ENCODE measurements at places on chromosomes 5 and 9. TPM values are rescaled to one million over a fixed set of nuclear protein-coding genes. Genes with fewer than 3 reads are reported as not detected.

GRCh38 chr5:72515211-72515610 is 8.0 kb upstream of the ZNF366 start:
- DNase-seq = no peak
- no peak overlapping the region for H3K27ac ChIP-seq
- H3K4me3 ChIP-seq = no peak overlapping the region
- H3K27me3 ChIP-seq = no peaks in the 10 kb centered on the region
- H3K4me1 ChIP-seq = peaks cover 29% of the 10 kb centered on the region
- H3K36me3 ChIP-seq = no peaks in the 10 kb centered on the region

GRCh38 chr5:139660105-139660922 is 12.2 kb downstream of the CXXC5 start:
- peak overlapping the region; percentile 80 for H3K27ac ChIP-seq
- DNase-seq = no peak
- peaks cover 97% of the 10 kb centered on the region for H3K4me1 ChIP-seq
- peaks cover 3% of the 10 kb centered on the region for H3K36me3 ChIP-seq

GRCh38 chr9:124399968-124400940 is 15.0 kb downstream of the PSMB7 start:
- H3K4me3 ChIP-seq = no peak overlapping the region
- no peak for DNase-seq
- H3K4me1 ChIP-seq = no peaks in the 10 kb centered on the region
- no peaks in the 10 kb centered on the region for H3K27me3 ChIP-seq
- no peak overlapping the region for H3K27ac ChIP-seq

ICE1 gene
- 26.9 TPM for total RNA-seq

DNA sequence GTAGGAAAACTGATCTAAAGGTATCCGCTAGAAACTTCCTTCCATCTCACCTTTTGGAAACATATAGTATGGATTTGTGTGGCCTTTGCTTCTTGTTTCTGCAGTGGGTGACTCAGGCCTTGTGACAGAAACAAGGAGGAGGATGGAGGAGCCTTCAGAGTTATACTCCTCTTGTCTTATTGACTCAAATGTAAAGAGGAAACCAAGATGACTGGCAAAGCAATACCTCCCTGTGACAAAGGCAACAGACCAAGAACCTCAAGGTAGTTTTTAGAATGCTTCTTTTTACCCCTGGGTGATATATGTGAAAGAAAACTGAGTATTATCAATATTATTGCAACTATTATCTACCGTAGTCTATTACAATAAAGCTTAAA is 123.3 kb upstream of the SLIT3 start:
- no peaks in the 10 kb centered on the region for H3K27me3 ChIP-seq
- H3K4me1 ChIP-seq = no peaks in the 10 kb centered on the region

DNA sequence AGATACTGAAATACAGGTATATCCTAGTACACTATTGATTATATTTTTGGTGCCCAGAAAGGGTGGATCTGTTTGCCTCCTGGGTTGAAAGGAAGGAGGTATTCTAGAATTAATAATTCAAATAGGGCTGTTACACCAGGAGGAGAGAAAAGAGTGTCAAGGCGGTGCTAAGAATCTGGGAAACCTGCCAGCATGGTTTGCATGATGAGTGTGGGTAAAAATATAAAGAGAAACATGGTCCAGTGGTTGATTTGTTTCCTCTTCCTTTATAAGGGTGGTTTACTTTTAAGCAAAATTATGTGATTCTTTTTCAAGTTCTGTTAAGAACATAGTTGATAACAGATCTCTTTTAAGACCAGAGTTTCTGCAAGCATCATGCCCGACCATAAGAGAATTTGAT is 69.4 kb upstream of the NFIB start:
- no peaks in the 10 kb centered on the region for H3K4me1 ChIP-seq
- H3K36me3 ChIP-seq = no peaks in the 10 kb centered on the region
- no peak for DNase-seq
- H3K27ac ChIP-seq = no peak overlapping the region
- no peaks in the 10 kb centered on the region for H3K27me3 ChIP-seq

- H3K36me3 ChIP-seq = peaks cover 15% of the 10 kb centered on the region
- no peak overlapping the region for H3K27ac ChIP-seq
- H3K4me1 ChIP-seq = peaks cover 29% of the 10 kb centered on the region
- no peak overlapping the region for H3K4me3 ChIP-seq
- no peaks in the 10 kb centered on the region for H3K27me3 ChIP-seq
Measured at GRCh38 chr5:157516626-157517325, 56.8 kb downstream of the NIPAL4 start.

GRCh38 chr9:16652582-16652981 is 217.9 kb downstream of the BNC2 start:
- no peak overlapping the region for H3K27ac ChIP-seq
- DNase-seq = no peak
- H3K4me1 ChIP-seq = no peaks in the 10 kb centered on the region
- H3K36me3 ChIP-seq = no peaks in the 10 kb centered on the region
- no peaks in the 10 kb centered on the region for H3K27me3 ChIP-seq
- no peak overlapping the region for H3K4me3 ChIP-seq

NFIL3 gene
- 0.82 TPM for total RNA-seq

DNA sequence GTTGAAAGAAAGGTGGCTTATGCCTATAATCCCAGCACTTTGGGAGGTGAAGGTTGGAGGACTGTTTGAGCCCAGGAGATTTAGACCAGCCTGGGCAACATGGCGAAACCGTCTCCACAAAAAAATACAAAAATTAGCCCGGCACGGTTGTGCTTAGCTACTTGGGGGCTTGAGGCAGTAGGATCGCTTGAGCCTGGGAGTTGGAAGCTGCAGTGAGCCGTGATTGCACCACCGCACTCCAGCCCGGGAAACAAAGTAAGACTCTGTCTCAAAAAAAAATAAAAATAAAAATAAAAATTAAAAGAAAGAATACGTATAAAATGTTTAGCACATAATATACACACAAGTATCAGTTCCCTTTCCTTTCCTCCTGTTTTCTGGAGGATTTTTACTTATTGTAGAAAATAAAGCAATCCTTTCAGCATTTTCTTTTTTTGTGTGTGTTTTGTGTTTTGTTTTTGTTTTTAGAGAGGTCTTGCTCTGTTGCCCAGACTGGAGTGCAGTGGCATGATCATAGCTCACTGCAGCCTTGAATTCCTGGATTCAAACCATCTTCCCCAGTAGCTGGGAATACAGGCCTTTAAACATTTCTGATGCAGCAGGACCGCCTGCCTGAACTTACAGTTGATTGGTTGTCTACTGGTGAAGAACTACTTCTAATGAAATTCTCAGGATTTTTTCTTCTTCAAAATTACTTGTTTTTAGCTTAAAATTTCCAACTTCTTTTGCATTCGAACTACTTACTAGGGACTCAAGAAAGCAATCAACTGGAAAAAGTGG is 4.1 kb upstream of the GPR107 start:
- H3K36me3 ChIP-seq = no peaks in the 10 kb centered on the region
- no peak for DNase-seq
- H3K4me1 ChIP-seq = peaks cover 18% of the 10 kb centered on the region
- no peak overlapping the region for H3K27ac ChIP-seq

GRCh38 chr5:591746-592145 is 20.4 kb upstream of the CEP72 start:
- no peaks in the 10 kb centered on the region for H3K36me3 ChIP-seq
- no peaks in the 10 kb centered on the region for H3K27me3 ChIP-seq
- no peak overlapping the region for H3K4me3 ChIP-seq
- H3K27ac ChIP-seq = no peak overlapping the region
- no peak for DNase-seq

GRCh38 chr9:113154471-113154870 is 3.7 kb downstream of the SLC31A2 start:
- no peak for DNase-seq
- no peaks in the 10 kb centered on the region for H3K4me1 ChIP-seq
- H3K27me3 ChIP-seq = no peaks in the 10 kb centered on the region
- no peaks in the 10 kb centered on the region for H3K36me3 ChIP-seq

GABRB2 gene
- total RNA-seq = 0.56 TPM

ANKRD31 gene
- total RNA-seq = not detected

DNA sequence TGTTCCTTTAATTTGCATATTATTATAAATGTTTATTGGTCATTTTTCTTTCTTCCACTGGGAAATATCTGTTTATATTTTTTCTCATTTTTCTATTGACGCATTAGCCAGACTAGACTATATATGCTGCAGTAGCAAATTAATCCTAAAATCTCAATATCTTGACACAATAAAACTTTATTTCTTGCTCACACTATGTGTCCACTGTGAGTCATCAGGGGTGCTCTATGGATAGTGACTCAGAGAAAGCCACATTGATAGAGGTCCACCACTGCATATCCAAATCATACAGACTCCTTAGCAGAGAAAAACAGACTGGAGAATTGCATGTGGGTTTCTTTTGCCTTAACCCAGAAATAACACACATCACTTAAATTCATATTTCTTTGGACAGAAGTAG is 20.8 kb downstream of the OR1L3 start:
- H3K4me3 ChIP-seq = no peak overlapping the region
- H3K4me1 ChIP-seq = no peaks in the 10 kb centered on the region
- no peaks in the 10 kb centered on the region for H3K36me3 ChIP-seq
- DNase-seq = no peak
- no peaks in the 10 kb centered on the region for H3K27me3 ChIP-seq

GRCh38 chr5:9507974-9508373 is 37.9 kb downstream of the SEMA5A start:
- no peaks in the 10 kb centered on the region for H3K27me3 ChIP-seq
- DNase-seq = no peak
- no peak overlapping the region for H3K4me3 ChIP-seq
- H3K4me1 ChIP-seq = no peaks in the 10 kb centered on the region

IFNB1 gene
- not detected for total RNA-seq

FSD1L gene
- 23.2 TPM for total RNA-seq

CNTRL gene
- total RNA-seq = 50.8 TPM

DNA sequence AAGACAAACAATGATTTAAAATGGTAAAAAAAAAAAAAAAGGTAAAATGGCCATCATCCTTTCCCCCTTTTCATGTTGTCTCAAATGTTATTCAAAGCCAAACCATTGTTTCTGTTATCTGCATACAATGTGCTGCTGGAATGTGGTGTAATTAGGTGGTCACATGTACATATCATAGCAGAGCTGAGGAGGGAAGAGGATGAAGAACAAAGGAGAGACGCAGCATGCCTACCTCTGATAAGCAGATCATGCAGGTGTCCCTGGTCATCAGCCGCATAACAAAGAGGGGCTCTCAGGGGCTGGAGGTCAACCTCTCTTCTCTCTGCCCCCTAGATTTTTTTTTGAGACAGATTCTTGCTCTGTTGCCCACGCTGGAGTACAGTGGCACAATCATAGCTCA is 141.0 kb downstream of the CARTPT start:
- H3K27me3 ChIP-seq = no peaks in the 10 kb centered on the region
- H3K27ac ChIP-seq = no peak overlapping the region
- DNase-seq = no peak

GRCh38 chr5:16304846-16305245 is 125.3 kb upstream of the MARCHF11 start:
- DNase-seq = no peak
- no peak overlapping the region for H3K4me3 ChIP-seq
- no peaks in the 10 kb centered on the region for H3K27me3 ChIP-seq
- no peaks in the 10 kb centered on the region for H3K36me3 ChIP-seq

RMI1 gene
- total RNA-seq = 18.0 TPM

DNA sequence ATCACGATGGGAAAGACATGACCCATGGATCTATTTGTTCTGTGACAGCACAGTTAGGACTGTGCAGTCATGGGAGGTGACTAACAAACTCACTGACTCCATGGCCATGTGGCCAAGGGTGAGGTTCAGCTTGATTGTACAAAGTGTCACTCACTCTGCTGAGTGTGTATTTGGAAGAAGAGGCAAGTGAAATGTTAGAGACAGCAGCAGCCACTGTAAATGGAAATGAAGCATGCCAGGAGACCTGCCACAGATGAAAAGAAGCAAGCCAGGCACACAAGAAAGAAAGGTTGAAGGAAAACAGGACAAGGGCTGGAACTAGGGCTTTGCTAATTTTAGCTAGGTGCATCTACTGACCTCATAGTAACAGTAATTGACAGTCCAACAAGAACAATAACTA is 42.7 kb upstream of the PALM2AKAP2 start:
- H3K36me3 ChIP-seq = no peaks in the 10 kb centered on the region
- H3K4me3 ChIP-seq = no peak overlapping the region
- no peak overlapping the region for H3K27ac ChIP-seq
- H3K27me3 ChIP-seq = no peaks in the 10 kb centered on the region

AGXT2 gene
- total RNA-seq = not detected

DNA sequence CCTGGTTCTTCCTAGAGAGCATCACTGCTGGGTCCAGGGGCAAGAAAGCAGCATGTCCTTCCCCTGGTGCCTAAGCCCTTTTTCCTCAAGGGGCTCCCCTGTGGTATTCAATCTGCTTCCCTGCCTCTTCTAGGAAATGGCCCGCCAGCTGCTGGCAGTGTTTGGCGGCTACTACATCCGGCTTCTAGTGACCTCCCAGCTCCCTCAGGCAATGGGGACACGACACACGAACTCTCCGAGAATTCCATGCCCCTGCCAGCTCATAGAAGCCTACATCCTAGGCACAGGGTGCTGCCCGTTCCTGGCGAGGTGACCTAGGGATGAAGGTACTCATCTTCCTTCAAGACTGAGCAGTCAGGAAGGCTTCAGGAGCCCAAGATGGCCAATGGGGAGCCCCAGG is 14.6 kb downstream of the TEX53 start:
- H3K36me3 ChIP-seq = peaks cover 47% of the 10 kb centered on the region
- no peaks in the 10 kb centered on the region for H3K4me1 ChIP-seq
- H3K27me3 ChIP-seq = no peaks in the 10 kb centered on the region
- no peak overlapping the region for H3K4me3 ChIP-seq
- no peak overlapping the region for H3K27ac ChIP-seq
- no peak for DNase-seq

DNA sequence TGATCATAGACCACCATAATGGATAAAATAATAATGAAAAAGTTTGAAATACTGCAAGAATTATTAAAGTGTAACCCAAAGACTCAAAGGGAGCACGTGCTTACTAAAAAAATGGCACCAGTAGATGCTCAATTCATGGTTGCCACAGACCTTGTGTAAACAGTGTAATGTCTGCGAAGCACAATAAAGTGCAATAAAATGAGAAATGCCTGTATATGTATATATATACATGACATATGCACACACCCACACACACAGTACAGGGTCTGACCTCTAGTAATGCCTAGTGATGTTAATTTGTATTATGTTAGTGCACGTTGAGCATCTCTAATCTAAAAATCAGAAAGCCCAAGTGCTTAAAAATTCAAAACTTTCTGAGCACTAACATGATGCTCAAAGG is 52.3 kb downstream of the FBXO38 start:
- H3K4me1 ChIP-seq = no peaks in the 10 kb centered on the region

DNA sequence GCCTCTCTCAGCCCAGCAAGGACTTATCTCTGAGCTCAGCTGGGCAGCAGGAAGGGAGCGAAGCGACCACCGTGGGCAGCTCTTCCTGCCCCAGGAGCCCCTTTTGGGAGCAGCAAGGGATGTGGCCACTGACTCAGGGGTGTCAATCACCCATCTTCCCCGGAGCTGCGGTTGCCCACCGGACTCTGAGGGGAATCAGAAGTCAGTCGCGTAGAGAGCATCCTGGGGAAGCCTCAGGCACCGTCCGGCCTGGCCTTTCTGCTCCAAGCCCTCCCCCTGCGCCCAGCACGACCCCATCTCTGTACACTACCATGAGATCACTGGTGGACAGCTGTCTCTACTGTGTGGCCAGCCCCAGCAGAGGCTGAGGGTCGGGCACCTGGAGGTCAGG is 24.6 kb downstream of the GFI1B start:
- no peaks in the 10 kb centered on the region for H3K4me1 ChIP-seq
- H3K36me3 ChIP-seq = no peaks in the 10 kb centered on the region
- no peak overlapping the region for H3K27ac ChIP-seq
- H3K4me3 ChIP-seq = no peak overlapping the region
